ENCODE measurements at places on chromosomes 2 and 18. TPM values are rescaled to one million over a fixed set of nuclear protein-coding genes. Genes with fewer than 3 reads are reported as not detected.
A peak's percentile ranks its signal among the peaks of the same experiment; 100 is the strongest.

Gene DCDC2C
- not detected for total RNA-seq

DNA sequence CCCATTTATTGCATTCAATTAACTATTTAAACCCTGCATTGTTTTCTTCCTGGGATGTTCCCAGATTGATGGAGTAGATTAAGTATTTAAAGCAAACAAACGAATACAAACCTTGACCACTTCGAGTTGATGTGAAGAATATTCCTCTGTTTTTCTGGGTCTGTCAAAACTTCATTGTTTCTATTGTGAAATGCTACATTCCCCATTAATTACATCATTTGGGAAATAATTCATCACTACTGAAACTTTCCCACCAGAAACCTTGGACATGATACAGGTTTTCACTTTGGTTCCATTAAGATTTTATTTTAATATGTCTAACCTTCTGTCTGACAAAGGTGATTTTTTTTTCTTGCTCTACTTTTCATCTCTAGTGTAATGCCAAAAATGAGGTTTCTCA lies 365.1 kb upstream of the ETAA1 start:
- no peaks in the 10 kb centered on the region for H3K4me1 ChIP-seq
- H3K4me3 ChIP-seq: no peak overlapping the region
- no peaks in the 10 kb centered on the region for H3K36me3 ChIP-seq
- H3K27ac ChIP-seq: no peak overlapping the region
- H3K27me3 ChIP-seq: no peaks in the 10 kb centered on the region

- no peak overlapping the region for H3K4me3 ChIP-seq
- H3K27ac ChIP-seq: no peak overlapping the region
- peaks cover 11% of the 10 kb centered on the region for H3K4me1 ChIP-seq
These were observed 2.1 kb downstream of the TRPM8 start for GRCh38 chr2:233919319-233919718.

- H3K27me3 ChIP-seq: no peaks in the 10 kb centered on the region
- no peak overlapping the region for H3K4me3 ChIP-seq
- 0 out of 2 replicates have a peak, but pooled peaks cover 4% of the 10 kb centered on the region for H3K4me1 ChIP-seq
These were observed 219.8 kb downstream of the ADCYAP1 start for GRCh38 chr18:1124495-1124894.

DNA sequence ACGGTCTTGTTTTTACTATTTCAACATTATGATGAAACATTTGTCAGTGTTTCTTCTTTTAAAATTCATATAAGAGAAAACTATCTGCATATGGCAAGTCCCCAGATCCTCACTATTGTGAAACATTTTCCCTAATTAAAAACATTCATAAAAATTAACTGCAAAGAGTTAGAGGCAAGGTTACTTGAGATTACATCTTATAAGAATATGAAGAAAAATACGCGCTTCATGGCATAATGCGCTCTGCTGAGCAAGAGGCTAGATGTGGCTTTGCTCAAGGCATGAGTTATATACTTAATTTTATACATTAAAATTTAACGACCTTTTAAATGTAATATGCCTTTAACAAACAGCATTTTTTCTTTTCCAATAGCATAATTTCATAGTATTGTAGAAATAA lies 166.4 kb upstream of the RPRM start:
- no peaks in the 10 kb centered on the region for H3K27me3 ChIP-seq
- no peaks in the 10 kb centered on the region for H3K36me3 ChIP-seq
- H3K4me3 ChIP-seq: no peak overlapping the region
- H3K4me1 ChIP-seq: no peaks in the 10 kb centered on the region
- no peak for DNase-seq

DNA sequence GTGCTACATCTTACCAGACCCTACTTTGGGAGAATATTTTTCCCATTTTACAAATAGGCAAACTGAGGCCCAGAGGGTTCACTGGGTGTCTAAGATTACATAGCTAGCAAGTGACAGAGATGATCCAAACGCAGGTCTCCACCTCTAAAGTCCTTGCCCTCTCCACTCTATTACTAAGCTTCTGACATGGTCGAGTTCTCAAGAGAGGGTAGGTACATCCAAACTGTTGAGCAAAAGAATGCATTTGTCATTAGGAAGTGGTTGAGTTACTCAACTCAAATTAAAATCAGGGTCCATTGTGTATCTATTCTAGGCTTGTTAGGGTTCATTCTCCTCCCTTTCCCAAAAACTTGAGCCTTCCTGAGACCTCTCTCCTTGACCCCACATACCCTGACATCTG lies 680.6 kb upstream of the FANCL start:
- H3K36me3 ChIP-seq: no peaks in the 10 kb centered on the region
- no peak overlapping the region for H3K4me3 ChIP-seq
- H3K27ac ChIP-seq: no peak overlapping the region
- DNase-seq: no peak

- no peak overlapping the region for H3K4me3 ChIP-seq
- no peak for DNase-seq
- H3K27me3 ChIP-seq: no peaks in the 10 kb centered on the region
- H3K36me3 ChIP-seq: no peaks in the 10 kb centered on the region
These were observed 73.1 kb downstream of the LRRC30 start for GRCh38 chr18:7304061-7304370.

GRCh38 chr2:8327371-8328100 lies 354.3 kb upstream of the ID2 start:
- H3K4me3 ChIP-seq: no peak overlapping the region
- H3K4me1 ChIP-seq: 0 out of 2 replicates have a peak, but pooled peaks cover 9% of the 10 kb centered on the region
- no peaks in the 10 kb centered on the region for H3K27me3 ChIP-seq
- no peak overlapping the region for H3K27ac ChIP-seq
- no peak for DNase-seq

Gene PRADC1
- total RNA-seq: 8.6 TPM

Gene SUCLG1
- total RNA-seq: 24.3 TPM

DNA sequence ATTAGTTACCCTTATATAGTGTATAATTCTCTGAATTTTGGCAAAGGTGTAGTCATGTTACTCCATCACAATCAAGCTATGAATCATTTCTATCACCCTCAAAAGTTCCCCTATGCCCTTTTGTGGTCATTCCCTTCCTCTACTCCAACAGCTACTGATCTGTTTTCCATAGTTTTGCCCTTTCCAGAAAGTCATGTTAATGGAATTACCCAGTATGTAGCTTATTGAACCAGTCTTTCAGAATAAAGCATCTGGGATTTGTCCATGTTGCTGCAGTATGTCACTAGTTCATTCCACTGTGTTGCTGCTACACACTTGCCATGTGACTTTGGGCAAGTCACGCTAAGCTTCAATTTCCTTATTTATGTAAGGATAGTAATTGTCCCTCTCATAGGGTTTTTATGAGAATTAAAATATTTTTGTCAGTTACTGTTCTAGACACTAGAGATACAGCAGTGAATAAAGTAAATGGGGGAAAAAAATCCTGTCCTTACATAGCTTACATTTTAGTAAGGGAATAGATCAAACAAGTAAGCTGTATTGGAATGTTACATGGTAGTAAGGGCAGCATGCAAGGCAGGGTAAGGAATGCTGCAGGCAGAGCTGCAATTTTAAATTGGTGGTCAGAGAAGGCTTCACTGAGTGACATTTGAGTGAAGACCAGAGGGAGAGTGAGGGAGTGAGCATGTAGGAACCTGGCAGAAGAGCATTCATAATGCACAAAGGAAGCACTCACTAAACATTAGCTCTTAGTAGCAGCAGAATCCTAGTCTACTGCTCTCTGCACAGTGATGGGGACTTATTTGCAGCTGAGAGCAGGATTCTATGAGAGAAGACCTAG lies 80.3 kb upstream of the TSPYL6 start:
- H3K4me3 ChIP-seq: no peak overlapping the region
- H3K27me3 ChIP-seq: peaks cover 6% of the 10 kb centered on the region
- no peak for DNase-seq
- no peaks in the 10 kb centered on the region for H3K36me3 ChIP-seq

DNA sequence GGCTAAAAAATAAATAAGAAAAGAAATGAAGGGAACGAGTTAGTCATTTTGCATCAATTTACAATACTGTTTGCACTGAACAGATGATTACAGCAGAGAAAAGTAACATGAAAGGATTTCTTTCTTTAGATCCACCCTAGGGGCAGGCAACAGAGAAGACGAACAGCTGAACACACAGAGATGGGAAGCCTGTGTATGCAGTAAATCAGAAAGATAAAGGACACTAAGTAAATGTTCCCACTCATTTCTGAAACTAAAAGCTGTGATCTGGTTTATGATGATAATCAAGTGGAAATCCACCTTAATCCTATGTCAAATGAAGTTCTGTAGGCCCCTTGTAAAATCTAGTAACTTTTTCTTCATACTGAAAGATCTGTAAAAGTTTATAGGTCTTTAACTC lies 54.2 kb downstream of the AKAIN1 start:
- H3K36me3 ChIP-seq: no peaks in the 10 kb centered on the region
- no peak for DNase-seq
- no peaks in the 10 kb centered on the region for H3K27me3 ChIP-seq
- H3K27ac ChIP-seq: no peak overlapping the region

GRCh38 chr2:240503375-240503774 lies 54.4 kb downstream of the ANKMY1 start:
- H3K4me3 ChIP-seq: no peak overlapping the region
- no peaks in the 10 kb centered on the region for H3K4me1 ChIP-seq
- no peak overlapping the region for H3K27ac ChIP-seq

- H3K27me3 ChIP-seq: peaks cover 26% of the 10 kb centered on the region
- peak overlapping the region; percentile 96 for H3K4me3 ChIP-seq
- no peak overlapping the region for H3K27ac ChIP-seq
These were observed 1.1 kb downstream of the TTL start for GRCh38 chr2:112483042-112483473.

DNA sequence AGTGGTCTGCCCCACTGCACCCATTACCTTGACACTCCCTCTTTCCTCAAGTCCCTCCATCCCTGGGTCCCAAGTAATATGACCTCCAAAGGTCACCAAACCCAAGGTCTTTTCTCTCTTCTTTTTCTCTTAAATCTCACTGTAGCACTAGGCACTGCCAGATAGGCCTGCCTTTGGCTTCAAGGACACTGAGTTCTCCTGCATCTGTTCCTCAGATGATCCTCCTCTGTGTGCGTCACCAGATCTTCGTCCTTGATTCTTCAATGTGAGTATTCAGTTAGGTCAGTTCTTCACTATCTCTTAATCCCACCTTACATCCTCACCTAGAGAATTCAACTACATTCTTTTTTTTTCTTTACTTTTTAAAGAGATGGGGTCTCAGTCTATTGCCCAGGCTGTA lies 249.2 kb downstream of the NBAS start:
- H3K4me1 ChIP-seq: no peaks in the 10 kb centered on the region
- no peaks in the 10 kb centered on the region for H3K27me3 ChIP-seq
- H3K27ac ChIP-seq: no peak overlapping the region
- no peaks in the 10 kb centered on the region for H3K36me3 ChIP-seq

GRCh38 chr2:112692495-112692911 lies 28.3 kb upstream of the NT5DC4 start:
- H3K27ac ChIP-seq: no peak overlapping the region
- no peak overlapping the region for H3K4me3 ChIP-seq
- H3K36me3 ChIP-seq: no peaks in the 10 kb centered on the region
- peak; percentile 49 for DNase-seq
- H3K4me1 ChIP-seq: no peaks in the 10 kb centered on the region
- H3K27me3 ChIP-seq: no peaks in the 10 kb centered on the region
